ENCODE measurements at places on chromosomes 7 and 10. TPM values are rescaled to one million over a fixed set of nuclear protein-coding genes. Genes with fewer than 3 reads are reported as not detected.

GRCh38 chr10:114698271-114699061 is 40.4 kb upstream of the ABLIM1 start:
- DNase-seq, result no peak

GRCh38 chr10:121835376-121835775 is 92.5 kb downstream of the ATE1 start:
- no peak for DNase-seq

GRCh38 chr10:62081341-62082270 is 180.1 kb downstream of the ARID5B start:
- no peak for DNase-seq

- DNase-seq, result peak; percentile 50
These were observed 34.6 kb downstream of the AGK start for GRCh38 chr7:141585592-141586510.

DNA sequence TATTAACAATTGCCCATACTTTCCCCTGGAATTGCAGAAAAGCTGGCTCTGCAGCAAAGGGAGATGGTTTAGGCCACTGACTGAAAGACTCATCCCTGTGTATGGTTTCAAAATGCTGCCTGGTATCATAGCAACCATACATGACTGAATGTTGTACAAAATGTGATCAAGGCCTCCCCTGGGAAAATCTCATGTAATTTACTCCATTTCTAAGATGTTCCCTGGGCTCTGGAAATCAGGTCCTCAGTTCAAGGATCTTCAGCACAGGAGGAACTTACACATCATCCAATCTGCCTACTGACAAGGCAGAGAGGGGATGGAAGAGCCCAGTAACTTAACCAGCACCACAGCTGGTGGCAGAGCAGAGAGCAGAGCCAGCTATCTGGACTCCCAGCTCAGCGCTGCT is 111.8 kb downstream of the JAZF1 start:
- no peak for DNase-seq

GRCh38 chr10:76736815-76737618 is 900.6 kb downstream of the KCNMA1 start:
- DNase-seq, result no peak

DNA sequence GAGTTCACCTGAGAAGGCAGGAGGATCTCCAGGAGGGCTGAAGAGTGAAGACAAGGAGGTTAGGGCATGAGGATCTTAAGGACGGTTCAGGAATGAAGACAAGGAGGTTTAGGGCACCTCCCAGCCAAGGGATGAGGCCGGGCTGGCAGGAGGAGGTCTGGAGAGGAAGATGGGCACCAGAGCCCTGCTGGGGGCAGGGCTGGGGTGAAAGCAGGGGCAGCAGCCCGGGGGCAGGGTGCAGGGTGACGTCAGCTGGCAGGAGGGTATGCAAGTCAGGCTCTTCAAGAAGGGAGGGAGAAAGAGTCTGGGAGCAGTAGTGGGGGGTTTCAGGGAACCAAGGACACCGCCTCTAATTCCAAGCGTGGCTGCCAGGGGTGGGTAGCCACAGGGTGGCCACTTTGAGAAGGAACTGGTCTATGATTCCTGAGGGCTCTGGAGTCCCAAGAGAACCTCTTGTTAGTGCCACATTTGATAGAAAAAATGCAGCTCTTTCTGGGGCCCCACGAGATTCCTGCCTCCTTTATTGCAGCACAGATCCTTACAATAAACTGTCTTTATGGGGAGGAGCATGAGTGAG is 101.6 kb downstream of the C10orf90 start:
- no peak for DNase-seq

GRCh38 chr10:70192326-70192968 is 22.1 kb upstream of the SAR1A start:
- no peak for DNase-seq

DNA sequence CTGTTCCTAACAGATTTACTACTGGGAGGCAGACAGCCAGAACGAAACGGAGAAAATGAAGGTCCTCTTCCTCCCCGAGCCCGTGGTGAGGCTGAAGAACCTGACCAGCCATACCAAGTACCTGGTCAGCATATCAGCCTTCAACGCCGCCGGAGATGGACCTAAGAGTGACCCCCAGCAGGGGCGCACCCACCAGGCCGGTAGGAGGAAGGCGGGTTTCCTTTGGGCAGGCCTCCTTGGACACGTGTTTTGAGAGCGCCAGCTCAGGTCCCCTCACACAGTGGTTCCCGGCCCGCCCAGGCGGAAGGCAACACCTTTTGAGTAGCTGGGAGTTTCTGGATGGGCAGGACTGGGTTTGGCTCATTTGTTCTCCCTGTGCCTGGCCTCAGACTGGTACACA is 474.0 kb upstream of the FOXK1 start:
- DNase-seq, result no peak

DNA sequence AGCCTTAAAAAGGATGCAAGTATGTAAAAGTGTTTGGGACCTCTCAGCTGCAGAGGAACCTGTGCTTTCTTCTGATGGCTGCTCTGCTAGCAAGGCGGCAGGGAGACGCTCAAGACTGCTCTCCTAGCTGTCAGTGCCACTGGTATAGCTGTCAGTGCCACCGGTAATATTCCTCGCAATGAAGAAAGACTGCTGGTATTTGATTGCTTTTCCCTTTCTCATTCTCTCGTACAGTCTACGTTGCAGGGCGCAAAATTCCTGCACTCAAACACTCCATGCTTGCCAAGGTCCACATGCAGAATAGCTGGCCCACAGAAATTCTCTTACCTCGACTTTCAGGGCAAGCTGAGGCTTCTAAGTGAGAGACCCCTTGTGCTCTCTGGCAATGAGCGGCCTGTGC is 432.6 kb upstream of the KLF6 start:
- no peak for DNase-seq

GRCh38 chr7:115552766-115553165 is 477.8 kb downstream of the TFEC start:
- DNase-seq, result no peak

DNA sequence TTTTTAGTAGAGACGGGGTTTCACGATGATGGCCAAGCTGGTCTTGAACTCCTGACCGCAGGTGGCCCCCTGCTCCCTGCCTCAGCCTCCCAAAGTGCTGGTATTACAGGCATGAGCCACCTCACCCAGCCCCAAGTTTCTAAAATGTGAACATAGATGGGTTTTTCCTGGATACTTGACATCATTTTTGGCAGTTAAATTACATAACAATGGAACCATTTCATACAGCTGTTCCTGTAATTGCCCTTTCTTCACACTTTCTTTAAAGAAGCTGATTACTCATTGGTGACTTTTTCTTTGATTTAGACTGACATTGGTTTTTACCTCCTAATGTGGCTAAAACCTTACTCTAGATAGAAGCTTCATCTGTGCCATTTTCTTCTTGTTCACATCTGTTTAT is 5.9 kb downstream of the ZKSCAN1 start:
- DNase-seq, result peak; percentile 65

DNA sequence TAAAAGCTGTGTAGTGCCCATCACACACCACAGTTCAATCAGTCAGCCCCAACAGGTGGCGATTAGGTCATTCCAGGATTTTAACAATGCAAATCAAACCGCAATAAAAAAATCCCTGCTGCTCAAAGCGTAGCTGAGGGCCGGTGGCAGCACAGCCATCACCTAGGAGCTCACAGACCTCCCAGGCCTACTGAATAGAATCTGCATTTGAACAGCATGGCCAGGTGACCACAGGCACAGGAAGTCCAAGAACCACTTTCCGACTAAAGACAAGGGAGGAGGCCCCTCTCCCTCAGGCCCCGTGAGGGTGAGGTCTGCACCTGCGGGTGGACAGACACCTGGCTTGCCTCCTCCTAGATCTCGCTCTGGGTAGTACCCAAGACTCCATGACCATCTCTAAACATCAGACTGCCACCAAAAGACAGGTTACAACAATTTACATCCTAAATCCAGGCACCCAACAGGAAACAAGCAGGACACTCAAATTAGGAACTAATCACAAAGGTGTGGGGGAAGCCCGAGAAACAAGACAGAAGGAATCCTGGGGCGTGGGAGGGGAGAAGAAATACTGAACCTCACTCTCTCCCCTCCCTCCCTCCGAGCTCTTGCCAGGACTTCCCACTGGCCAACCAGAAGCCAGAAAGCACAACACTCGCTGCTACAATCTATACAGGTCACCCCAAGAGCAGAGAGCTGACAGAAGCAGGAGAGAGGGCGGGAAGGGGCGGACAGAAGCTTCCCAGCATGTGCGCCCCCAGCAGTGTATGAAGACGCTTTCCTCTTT is 19.2 kb downstream of the GNA12 start:
- DNase-seq, result no peak

DNA sequence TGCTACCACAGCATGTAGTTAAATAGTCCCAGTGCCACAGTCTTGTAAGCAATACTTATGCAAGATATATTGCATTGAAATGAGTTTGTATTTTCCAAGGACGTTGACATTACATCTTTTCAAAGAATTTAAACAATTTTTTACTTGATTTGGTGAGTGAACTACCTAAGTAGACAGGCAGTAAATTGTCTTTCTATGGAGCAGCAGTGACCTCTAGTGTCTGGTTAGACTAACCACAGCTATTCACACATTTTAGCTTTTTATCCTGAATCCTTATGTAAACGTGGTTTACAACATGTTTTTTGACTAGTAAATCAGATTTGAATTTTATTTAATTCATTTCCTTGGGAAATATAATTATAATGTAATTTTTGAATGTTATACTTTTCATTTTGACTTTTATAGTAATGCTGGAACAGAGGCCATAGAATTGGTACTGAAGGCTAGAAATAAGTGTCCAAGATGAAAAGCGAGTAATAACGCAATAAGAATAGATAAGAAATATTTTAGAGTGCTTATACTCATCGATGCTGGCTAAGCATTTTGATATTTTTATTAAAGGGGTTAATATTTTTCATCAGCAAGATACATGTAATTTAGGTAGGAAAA is 5.6 kb downstream of the LRRTM3 start:
- DNase-seq, result peak; percentile 6

DNA sequence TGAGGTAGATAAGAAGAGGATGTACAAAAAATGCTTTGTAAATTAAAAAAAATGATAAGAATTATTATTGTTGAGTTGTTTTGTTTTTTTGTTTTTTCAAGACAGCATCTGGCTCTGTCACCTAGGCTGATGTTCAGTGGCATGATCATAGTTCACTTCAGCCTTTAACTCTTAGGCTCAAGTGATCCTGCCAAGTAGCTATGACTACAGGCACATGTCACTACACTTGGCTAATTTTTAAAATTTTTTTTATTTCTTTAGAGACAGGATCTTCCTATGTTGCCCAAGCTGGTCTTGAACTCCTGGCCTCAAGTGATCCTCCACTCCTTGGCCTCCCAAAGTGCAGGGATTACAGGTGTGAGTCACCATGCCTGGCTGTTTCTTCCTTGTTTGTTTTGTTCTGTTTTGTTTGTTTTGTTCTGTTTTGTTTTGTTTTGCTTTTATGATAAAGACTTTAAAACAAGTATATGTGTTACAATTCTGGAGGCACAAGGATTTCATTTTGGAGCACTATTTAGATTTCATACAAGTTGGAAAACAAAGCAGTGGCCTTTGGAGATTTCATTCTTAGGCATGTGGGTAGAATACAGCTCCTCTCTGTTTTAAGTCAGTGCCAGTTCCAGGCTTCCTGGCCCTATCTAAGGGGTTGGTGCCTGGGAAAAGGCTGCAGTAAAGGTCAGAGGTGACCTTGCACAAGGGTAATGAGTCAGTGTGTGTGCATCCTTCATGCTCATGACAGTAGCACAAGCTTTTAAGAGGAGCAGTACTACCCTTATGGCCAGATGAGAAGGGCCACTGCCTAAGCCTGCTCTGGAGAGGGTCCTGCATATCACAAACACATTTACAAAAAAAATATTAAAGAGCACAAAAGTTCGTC is 17.9 kb downstream of the FGFBP3 start:
- no peak for DNase-seq

DNA sequence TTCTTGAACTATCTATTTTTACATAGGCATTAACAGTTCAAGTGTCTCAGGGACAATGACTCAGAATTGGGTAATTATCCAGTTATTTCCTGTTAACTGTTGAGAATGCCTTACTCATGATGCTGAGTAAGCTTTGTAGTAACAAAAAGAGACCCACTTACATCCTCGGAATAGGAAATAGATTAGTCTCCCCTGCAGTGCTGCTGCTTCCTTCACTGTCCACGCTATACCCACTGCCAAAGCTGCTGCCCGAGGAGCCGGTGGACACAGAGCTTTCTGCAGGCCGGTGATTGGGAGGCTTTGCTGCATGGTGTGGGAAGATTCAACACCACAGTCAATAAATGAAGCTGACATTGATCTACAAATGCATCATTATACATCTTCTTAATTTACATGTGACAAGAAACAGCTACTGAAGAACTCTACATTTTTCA is 357.1 kb downstream of the PCLO start:
- DNase-seq, result no peak

- DNase-seq, result peak; percentile 74
These were observed 2.0 kb upstream of the LZTS2 start for GRCh38 chr10:100997360-100998182.

The GLRX3 gene
- total RNA-seq, result 86.2 TPM

The STOX1 gene
- 0.38 TPM for total RNA-seq

The AP4M1 gene
- 12.6 TPM for total RNA-seq

The EPHA1 gene
- 1.0 TPM for total RNA-seq

The CCDC136 gene
- 5.9 TPM for total RNA-seq

The PRKCQ gene
- total RNA-seq, result 49.5 TPM

The INPP5A gene
- 19.5 TPM for total RNA-seq

The MOGAT3 gene
- total RNA-seq, result not detected

The METTL27 gene
- total RNA-seq, result 1.7 TPM

The FAM170B gene
- total RNA-seq, result not detected

The ETV1 gene
- total RNA-seq, result not detected

The AQP1 gene
- total RNA-seq, result 0.25 TPM

The SYT15 gene
- 0.43 TPM for total RNA-seq

The IFIT2 gene
- total RNA-seq, result 39.4 TPM

The RPEL1 gene
- total RNA-seq, result not detected

The AKR1C3 gene
- 0.47 TPM for total RNA-seq

Measured in activated naive CD4-positive, alpha-beta T cell treated with anti-CD3 and anti-CD28 coated beads for 36 hours (primary cell).